ENCODE measurements at places on chromosomes 7 and 10.
A peak's percentile ranks its signal among the peaks of the same experiment; 100 is the strongest.

DNA sequence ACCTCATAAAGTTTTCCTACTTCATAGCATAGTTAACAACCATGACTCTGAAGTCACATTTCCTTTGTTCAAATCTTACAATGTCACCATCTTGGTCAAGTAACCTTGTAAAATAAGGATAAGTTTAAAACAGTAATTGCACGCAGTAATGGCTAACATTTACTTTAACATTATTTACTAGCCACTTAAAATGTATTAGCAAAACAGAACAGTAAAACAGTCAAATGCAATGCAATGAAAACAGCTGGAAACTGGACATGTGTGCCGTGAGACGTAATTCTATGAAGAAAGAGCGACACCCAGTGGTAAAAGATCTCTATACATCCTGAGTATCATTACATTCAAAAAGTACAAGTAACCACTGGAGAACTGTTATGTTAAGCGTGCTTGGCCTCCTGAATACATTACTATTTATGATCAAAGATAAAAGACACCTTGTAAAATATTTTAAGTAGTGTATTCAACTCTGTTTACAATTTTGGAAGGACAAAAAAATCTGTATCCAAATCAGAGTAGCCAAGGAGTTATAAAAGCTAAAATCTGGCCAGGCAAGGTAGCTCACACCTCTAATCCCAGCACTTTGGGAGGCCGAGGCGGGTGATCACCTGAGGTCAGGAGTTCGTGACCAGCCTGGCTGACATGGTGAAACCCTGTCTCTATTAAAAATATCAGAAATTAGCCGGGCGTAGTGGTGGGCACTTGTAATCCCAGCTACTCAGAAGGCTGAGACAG lies 27.2 kb downstream of the ATE1 start:
- no peak overlapping the region for H3K27ac ChIP-seq
- DNase-seq: peak; percentile 53
- H3K36me3 ChIP-seq: peaks cover 3% of the 10 kb centered on the region
- H3K4me3 ChIP-seq: no peak overlapping the region

GRCh38 chr7:32928785-32929298 lies 28.4 kb upstream of the FKBP9 start:
- no peaks in the 10 kb centered on the region for H3K27me3 ChIP-seq
- no peak overlapping the region for H3K4me3 ChIP-seq
- H3K27ac ChIP-seq: no peak overlapping the region
- H3K36me3 ChIP-seq: peaks cover 2% of the 10 kb centered on the region

DNA sequence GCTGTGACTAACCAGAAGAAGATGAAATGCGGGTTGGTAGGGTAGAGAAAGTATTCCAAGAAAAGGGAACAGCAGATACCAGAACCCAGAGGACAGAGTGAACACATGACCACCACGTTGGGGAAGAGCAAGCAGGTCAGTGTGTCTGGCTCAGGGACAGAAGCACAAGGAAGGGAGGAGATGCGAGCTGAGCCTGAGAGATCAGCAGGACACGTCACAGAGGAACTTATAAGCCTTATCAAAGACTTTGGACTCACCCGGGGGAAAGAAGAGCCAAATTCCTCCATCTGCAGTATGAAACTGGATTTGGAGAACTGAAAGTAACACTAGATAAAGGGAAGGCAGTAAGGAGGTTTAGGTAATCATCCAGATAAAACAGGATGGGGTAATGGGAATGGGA lies 232.1 kb upstream of the NPVF start:
- H3K27ac ChIP-seq: no peak overlapping the region
- no peaks in the 10 kb centered on the region for H3K36me3 ChIP-seq
- no peaks in the 10 kb centered on the region for H3K27me3 ChIP-seq
- no peak for DNase-seq
- H3K4me3 ChIP-seq: no peak overlapping the region
- no peaks in the 10 kb centered on the region for H3K4me1 ChIP-seq

DNA sequence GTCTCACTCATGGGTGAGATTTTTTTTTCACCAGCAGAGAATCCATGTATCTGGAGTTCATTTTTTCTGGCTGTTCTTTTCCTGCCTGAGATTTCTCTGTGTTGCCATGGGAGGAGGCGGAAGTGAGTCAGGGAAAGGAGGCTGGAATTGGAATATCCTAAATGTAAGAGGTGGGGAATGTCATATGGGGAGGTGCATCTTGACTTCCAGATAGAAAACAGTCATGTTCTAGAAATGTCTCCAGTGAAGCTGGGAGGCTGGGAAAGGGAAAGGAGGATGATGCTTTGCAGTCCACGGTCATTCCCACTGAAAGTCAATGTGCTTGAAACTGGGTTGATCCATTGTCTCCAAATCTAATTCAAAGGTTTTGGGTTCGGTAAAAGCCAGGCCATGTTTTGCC lies 39.7 kb upstream of the HPS1 start:
- peaks cover 2% of the 10 kb centered on the region for H3K4me1 ChIP-seq
- DNase-seq: no peak
- H3K27ac ChIP-seq: no peak overlapping the region

- DNase-seq: no peak
- no peaks in the 10 kb centered on the region for H3K36me3 ChIP-seq
- no peak overlapping the region for H3K4me3 ChIP-seq
- H3K4me1 ChIP-seq: no peaks in the 10 kb centered on the region
- H3K27ac ChIP-seq: no peak overlapping the region
Observed at GRCh38 chr10:103941801-103942200, 23.8 kb upstream of the STN1 start.

- H3K4me3 ChIP-seq: no peak overlapping the region
- no peaks in the 10 kb centered on the region for H3K27me3 ChIP-seq
- no peaks in the 10 kb centered on the region for H3K36me3 ChIP-seq
Observed at GRCh38 chr10:104043854-104044253, 41.8 kb downstream of the COL17A1 start.

- DNase-seq: peak; percentile 47
- H3K27me3 ChIP-seq: peaks cover 8% of the 10 kb centered on the region
- no peaks in the 10 kb centered on the region for H3K4me1 ChIP-seq
- no peak overlapping the region for H3K4me3 ChIP-seq
Observed at GRCh38 chr10:67697724-67698131, 1.7 kb upstream of the CTNNA3 start.

GRCh38 chr10:19491166-19491565 lies 325.1 kb upstream of the PLXDC2 start:
- no peaks in the 10 kb centered on the region for H3K27me3 ChIP-seq
- no peaks in the 10 kb centered on the region for H3K4me1 ChIP-seq
- no peak for DNase-seq

GRCh38 chr7:90309872-90310271 lies 11.2 kb downstream of the FAM237B start:
- no peak overlapping the region for H3K27ac ChIP-seq
- no peaks in the 10 kb centered on the region for H3K36me3 ChIP-seq
- no peaks in the 10 kb centered on the region for H3K27me3 ChIP-seq
- DNase-seq: no peak
- H3K4me3 ChIP-seq: no peak overlapping the region
- no peaks in the 10 kb centered on the region for H3K4me1 ChIP-seq

DNA sequence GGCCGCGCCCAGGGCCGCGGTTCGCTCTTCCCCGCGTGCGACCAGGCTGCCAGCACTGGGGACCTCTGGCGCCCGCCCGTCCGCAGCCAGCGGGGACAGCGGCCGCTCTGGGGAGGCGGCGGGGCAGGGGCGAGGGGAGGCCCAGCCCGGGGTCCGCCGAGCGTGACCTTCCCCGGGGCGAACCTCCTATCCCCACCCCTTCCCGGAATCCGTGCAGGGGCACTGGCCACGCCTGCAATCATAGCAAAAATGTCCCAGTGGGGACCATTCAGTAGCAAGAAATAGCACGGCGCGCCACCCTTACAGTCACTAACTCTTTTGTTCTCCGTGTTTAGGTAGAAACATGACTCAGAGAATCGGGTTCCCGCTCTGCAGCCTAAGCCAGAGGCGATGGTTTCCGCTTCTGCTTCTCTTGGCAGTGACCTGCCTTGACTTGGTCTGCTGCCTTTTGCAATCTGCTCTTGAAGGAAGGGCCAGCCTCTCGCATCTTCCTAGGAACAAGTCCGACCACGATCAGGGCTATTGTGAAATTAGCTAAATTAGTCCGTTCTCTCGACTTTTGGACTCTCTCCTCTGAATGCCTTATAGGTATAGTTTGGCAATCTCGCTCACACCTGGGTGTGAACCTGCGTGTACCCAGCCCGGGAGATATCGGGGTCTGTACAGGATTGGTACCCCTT lies 79.3 kb upstream of the ACBD5 start:
- peak; percentile 52 for DNase-seq
- H3K27me3 ChIP-seq: no peaks in the 10 kb centered on the region
- no peaks in the 10 kb centered on the region for H3K4me1 ChIP-seq
- no peak overlapping the region for H3K4me3 ChIP-seq
- H3K27ac ChIP-seq: no peak overlapping the region

GRCh38 chr10:101694674-101695403 lies at the start of gene FBXW4:
Gene FBXW4, minus strand, starts transcription at chr10:101695170. Its CDS starts 65 bp downstream, at chr10:101695105.
- peaks cover 4% of the 10 kb centered on the region for H3K4me1 ChIP-seq
- H3K36me3 ChIP-seq: no peaks in the 10 kb centered on the region
- peak within 1 kb of the TSS; percentile 98 for H3K27ac ChIP-seq
- peak within 1 kb of the TSS; percentile 95 for H3K4me3 ChIP-seq

DNA sequence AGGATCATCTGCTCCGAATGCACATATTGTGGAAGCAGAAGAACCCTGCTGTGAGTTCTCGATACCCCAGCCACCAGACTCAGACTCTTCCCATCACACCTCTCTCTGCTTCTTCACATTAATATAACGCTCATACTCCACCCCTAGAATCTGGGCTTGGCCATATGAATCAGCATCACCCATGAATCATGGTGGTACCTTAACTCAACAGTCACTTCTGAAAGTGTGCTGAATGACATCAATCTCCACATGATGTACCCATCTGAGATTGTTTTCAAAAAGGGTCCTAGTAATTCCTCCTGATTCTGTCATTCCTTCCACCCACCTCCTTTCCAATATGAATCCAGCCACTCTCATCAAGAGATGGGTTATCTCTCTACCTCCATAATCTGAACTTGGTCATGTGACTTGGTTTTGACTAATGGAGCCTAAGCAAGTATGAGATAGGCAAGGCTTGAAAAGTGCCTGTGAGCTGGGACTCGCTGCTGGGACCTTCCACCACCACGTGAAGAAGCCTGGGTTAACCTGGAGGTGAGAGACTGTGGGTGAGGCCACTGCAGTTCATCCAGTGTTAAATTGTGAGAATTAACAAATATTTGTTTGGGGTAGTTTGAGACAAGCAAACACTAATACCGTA lies 15.4 kb downstream of the YWHAG start:
- no peak overlapping the region for H3K27ac ChIP-seq
- H3K36me3 ChIP-seq: peaks cover 20% of the 10 kb centered on the region
- no peak for DNase-seq
- H3K4me1 ChIP-seq: peaks cover 15% of the 10 kb centered on the region
- no peaks in the 10 kb centered on the region for H3K27me3 ChIP-seq

DNA sequence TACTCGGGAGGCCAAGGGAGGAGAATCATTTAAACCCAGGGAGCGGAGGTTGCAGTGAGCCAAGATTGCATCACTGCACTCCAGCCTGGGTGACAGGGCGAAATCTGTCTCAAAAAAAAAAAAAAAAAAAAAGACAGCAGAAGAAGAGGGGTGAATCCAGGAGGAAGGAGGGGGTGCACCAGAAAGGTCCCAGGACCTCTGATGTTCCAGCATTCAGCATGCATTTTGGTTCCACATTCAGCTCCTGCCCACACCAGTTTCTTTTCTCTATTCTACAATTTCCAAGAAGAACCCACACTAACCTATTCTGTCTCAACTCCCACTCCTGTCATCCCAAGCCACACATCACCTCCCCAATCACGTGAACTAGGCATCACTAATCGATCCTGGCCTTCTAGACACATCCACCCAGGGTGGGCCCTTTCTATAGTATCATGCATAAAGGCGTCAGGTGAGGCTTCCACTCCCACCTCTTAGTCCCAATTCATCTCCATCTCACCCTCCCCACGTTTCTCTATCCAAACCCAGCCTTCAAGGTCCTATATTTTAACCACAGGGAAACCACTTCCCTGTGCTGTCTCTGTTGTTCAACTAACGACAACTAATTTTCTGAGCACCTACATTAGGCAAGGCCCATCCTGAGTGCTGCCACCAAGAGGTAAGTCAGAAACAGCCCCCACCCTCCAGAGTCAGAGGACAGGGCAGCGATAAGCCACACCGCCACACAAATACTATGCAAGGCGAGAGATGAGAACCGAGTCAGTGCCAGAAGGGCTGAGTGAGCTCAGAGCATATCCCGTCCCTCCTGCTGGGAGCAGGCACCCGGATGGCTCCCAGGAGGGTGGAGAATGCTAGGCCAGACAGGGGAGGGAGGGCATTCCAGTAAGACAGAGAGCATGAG lies 2.2 kb downstream of the ANXA11 start:
- peaks cover 3% of the 10 kb centered on the region for H3K36me3 ChIP-seq
- peaks cover 32% of the 10 kb centered on the region for H3K4me1 ChIP-seq
- peak overlapping the region; percentile 95 for H3K27ac ChIP-seq
- DNase-seq: peak; percentile 82
- H3K27me3 ChIP-seq: no peaks in the 10 kb centered on the region

- no peaks in the 10 kb centered on the region for H3K36me3 ChIP-seq
- H3K27ac ChIP-seq: no peak overlapping the region
- peak; percentile 44 for DNase-seq
- H3K27me3 ChIP-seq: no peaks in the 10 kb centered on the region
- no peak overlapping the region for H3K4me3 ChIP-seq
Observed at GRCh38 chr10:24912215-24912614, 40.2 kb downstream of the PRTFDC1 start.

DNA sequence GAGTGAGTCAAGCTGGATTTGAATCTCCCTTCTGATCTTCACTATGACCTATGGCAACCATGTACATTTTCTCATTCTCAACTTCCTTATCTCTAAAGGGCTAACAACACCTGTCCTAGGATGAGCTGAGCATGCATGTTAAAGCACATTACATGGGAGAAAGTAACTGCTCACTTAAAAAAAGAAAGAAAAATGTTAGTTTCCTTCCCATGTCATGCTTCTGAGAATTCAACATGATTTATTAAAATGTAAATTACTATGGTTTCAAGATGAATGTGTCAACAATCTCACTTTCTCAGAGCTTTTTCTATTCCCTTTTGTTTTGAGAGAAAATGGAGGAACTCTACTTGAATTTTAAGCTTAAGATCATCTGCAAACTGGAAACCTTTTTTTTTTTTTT lies 295.3 kb downstream of the SKIDA1 start:
- DNase-seq: no peak
- H3K27ac ChIP-seq: no peak overlapping the region
- H3K36me3 ChIP-seq: no peaks in the 10 kb centered on the region
- no peaks in the 10 kb centered on the region for H3K4me1 ChIP-seq
- H3K4me3 ChIP-seq: no peak overlapping the region

Measured in fibroblast of lung (primary cell).